Urinary bladder (tissue), 4 donors: ENCODE measurements at places on chromosomes 1 and 21. TPM values are rescaled to one million over a fixed set of nuclear protein-coding genes. Genes with fewer than 3 reads are reported as not detected.

DNA sequence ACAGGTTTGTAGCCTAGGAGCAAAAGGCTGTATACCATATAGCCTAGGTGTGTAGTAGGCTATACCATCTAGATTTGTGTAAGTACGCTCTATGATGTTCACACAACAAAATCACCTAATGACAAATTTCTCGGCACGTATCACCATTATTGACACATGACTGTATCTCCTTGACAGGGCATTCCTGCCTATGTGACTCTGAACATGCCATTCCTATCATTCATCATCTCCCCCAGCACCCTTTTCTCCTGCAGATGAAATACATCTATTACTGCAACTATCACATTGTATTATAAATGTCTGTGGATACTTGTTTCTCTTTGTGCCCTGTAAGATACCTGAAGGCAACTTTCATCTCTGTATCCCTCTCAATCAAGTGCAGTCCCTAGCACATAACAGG, 29.9 kb downstream of the TP53BP2 start:
- no peak for DNase-seq

GRCh38 chr1:14836426-14837140, 238.1 kb downstream of the KAZN start:
- DNase-seq: no peak

DNA sequence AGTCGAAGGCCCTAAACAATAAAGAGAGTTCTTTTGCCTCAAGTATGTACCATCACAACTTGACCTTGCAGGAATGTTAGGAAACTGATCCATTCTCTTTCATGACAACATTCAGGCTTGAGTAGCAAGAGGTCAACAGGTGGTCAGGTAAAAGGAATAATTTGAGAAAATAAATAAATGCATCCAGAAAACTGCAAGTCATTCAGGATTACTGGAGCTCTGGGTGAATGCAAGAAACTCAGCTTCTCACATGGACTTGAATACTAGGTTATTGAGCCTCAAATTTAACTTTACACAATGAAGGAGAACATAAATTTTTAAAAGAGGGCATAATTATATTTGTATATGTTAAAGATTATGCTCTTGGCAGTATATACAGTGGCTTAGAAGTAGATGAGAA, 76.5 kb downstream of the TTLL7 start:
- DNase-seq: no peak

DNA sequence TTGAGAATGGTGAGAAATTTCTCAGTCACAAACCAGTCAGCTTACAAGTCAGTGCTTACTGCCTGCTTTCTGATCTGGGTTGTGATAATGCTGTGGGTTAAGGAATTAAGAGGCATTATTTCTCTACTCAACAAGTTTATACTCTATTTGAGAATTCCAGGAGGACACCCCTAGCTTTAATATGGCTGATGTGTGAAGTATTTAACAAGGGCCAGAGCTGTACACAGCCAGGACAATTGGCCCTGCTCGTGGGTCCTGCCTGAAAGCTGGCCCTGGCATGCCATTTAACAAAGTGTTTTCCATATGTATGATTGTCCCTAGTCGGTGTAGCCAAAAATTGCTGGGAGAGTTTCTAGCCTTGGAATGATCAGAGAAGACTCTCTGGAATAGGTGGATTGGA, 43.2 kb downstream of the HHAT start:
- DNase-seq: no peak

DNA sequence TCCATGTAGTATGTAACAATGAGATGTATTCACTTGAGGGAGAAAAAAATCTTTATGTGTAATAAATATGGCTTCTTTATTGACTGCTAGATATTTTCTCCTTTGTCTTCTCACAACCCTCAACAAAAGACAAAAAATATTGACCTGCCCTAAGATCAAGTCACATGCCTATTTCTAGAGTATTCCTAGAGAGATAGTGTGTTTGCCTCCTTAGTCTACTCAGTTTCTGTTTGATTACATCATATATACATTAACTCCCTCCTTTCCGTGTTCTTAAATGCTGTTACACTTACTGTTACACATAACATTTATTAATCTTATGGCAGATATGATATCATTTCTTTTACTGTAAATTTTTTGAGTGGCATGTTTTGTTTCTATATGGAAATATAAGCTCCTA, 281.6 kb upstream of the RGS18 start:
- DNase-seq: no peak

DNA sequence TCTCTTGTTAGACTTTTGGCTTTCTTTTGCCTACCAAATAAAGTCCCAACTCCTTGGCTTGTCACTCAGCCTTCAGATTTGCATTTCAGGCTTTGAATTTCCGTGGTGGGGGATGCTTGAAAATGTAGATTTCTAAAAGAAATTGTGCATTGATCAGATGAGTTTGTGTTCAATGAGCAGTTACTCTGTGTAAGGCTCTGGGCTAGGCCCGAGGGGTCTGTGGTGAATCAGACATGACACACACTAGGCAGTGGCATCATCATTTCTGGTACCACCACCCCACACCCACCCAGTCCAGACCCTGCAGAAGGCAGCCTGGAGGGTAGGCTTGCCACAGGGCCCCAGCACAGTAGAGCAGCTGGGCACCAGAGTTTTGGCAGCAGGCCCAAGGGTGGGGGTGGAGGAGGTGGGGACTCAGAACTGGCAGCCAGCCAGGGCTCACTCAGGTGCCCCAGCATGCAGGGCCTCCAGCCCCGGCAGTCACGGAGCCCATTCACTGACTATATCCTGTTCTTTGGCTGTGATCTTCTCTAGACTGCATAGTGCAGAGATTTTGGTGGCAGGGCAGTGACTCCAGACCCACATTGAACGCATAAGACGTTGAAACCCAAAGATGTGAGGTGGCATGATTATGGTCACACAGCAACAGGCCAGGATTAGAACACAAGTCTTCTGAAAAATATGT, 97.2 kb upstream of the ARTN start:
- peak; percentile 72 for DNase-seq

GRCh38 chr21:42423197-42423675, 19.5 kb downstream of the UBASH3A start:
- no peak for DNase-seq

- DNase-seq: no peak
These were observed 43.3 kb downstream of the LRRC53 start for GRCh38 chr1:74468982-74469603.

DNA sequence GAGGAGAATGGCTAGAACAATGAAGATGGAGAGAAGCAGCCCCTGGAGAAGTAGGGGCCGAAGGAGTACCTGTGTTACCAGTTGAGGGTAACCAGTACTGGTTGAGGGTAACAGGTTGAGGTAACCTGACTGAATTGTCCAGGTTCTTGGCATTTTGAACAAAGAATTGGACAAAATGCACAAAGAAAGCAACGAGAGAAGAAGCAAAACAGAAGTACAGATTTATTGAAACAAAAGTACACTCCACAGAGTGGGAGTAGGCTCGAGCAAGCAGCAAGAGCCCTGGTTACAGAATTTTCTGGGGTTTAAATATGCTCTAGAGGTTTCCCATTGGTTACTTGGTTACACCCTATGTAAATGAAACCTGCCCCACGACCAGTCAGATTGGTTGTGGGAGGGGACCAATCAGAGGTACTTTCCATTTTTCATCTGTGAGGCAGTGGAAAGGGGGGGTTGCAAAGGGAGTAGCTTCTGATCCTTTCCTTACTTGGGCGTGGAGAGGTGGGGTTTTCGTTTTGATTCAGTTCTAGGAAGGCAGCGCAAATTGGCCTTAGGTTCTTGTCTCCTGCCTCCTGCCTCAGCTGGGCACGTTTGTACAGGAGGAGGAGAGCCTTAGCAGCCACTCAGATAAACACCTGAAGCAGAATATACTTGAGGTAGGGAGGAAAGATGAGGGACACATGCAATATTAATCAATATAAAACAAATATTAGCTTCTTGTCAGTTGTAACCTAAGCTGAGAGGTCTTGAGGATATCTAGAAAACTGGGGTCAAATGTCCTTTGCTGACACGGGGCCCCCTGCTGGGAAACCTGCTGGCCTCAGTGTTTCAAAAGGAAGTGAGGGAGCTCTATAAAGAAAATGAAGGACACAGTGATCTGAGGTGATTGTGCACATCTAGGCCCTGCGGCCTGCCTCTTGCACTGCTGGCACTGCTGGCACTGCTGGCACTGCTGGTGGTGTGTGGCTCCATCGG, 14.3 kb upstream of the LSM10 start:
- no peak for DNase-seq

DNA sequence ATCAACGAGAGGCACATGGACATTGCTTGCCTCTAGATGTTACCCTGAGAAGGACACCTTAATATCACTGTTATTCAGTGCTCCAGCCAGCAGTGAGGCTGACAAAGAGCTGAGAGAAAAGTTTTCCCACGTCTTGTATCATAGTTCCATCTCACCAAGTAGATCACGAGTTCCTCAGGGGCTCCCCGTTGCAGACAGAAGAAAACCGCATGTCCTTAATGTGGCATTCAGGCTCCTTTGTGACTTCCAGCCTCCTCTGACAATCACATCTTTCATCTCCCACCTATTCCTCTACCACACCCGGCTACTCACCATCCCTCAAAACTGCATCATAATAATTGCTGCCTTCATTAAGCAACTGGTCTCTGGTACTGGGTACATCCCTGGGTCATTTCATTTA, 75.3 kb downstream of the DMRTA2 start:
- no peak for DNase-seq

DNA sequence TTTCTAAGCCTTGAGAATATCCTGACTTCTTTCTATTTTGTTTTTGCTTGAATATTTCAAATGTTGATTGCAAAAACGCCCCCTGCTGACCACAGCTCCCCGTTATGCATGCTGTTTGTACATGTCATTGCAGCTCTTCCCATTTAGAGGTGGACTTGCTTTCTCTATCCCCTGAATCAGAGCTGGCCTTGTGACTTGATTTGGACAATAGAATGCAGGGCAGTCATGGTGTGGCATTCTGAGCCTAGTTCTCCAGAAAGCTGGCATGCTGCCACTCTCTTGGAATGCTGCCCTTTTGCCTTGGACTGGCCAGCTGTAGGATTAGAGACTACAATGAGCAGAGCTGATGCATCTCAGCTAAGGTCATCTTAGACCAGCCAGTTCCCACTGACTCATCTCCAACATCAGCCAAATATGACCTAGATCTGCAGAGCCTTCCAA, 1561.5 kb downstream of the MRPL39 start:
- DNase-seq: peak; percentile 32

GRCh38 chr21:46111193-46111571, 13.3 kb downstream of the COL6A2 start:
- DNase-seq: no peak

GRCh38 chr1:97340951-97341350, 579.9 kb downstream of the DPYD start:
- no peak for DNase-seq

DNA sequence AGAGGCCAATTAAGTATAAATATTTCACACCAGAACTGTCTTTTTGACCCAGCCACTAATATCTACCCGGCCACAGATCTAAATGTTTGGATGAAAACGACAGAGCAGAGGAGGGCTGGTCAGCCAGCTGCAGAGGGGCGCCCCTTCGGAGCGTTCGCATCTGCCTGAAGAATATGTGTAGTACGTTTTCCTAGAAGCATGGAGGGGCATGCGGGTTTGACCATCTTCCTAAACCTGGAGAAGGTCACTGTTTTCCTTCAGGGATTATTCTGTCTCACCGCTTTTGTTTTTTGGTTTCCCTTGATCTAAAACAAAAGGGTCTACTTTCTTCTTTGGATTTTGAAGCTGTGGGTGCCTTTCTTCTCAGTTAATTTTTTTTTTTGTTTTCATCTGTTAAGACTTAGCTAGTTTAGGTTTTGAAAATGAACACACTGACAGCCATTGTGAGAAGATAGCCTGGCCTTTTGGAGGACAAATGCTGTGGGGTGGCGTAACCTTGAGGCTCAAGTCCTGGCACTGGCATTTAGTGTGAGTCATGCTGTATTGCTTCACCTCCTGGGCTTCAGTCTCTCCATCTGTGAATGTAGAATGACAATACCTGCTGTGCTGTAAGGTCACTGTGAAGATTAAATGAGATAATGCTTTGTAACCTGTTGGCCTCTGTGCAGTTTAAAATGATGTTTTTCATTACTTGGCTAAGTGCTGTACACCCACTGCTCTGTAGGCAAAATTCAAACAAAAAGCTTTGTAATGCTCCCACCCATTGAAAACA, 74.1 kb upstream of the IRF2BP2 start:
- DNase-seq: no peak

GRCh38 chr1:47707503-47707902, 269.7 kb downstream of the FOXD2 start:
- DNase-seq: no peak

DNA sequence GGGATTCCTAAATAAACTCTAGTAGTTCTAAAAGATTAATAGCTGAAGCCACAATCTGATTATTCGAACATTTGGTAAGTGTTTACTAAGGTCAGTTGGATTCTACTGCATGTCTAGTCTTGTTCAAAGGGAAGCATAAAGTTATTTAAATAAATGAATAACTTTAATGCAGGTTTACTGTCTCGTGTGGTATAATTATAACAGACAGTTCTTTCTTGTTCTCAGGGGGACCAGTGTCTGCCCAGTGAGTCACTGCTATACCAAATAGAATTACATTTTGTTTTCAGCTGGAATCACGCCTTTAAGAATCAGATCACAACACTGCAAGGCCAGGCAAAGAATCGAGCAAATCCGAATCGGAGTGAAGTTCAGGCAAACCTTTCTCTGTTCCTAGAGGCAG, 45.1 kb downstream of the SMG7 start:
- no peak for DNase-seq

DNA sequence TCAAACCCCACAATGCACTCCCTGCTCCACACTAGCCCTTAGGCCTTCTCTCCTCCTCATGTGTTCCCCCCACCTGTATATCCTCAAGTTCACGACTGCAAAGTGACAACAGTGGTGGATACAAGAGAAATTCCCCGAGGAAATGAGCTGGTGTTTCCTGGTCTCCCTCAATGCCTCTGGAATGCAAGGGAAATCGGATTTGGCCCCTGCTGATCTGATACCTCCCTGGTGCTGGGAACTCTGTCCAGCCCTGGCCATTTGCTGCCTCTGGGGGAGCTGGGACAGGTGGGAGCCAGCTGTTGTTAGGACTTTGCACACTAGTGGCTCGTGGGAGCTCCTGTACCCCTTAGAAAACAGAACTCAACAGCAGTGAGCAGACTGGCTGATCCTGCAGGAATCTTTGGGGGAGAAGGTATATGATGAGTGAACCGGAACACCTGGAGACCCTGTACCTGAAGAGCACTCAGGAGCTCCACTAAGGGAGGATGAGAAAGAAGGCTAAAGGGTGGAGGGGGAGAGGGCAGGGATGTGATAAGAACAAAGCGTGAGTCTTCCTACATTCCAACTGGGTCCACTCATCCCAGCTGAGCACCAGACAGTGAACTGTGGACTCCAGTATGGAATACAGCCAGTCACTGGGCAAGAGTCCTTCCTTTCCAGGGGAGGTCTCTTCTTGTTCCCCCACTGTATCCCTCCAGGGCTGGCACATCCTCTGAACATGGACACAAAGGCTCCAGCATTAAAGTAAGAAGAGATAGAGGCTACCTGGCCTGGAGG, 69.3 kb downstream of the PLXNA2 start:
- DNase-seq: no peak

Gene S100A2
- 26.2 TPM for total RNA-seq

Gene CYP4B1
- 56.6 TPM for total RNA-seq

Gene PROK1
- not detected for total RNA-seq

Gene ALX3
- total RNA-seq: 0.21 TPM

Gene OR6N2
- not detected for total RNA-seq

Gene CNST
- 36.6 TPM for total RNA-seq

Gene SMIM1
- not detected for total RNA-seq

Gene OLFML2B
- 16.0 TPM for total RNA-seq

Gene ERG
- total RNA-seq: 17.1 TPM

Gene AHCYL1
- 46.2 TPM for total RNA-seq

Gene KCNT2
- 31.2 TPM for total RNA-seq

Gene GRIK1
- total RNA-seq: 3.8 TPM
